SIG-M5 (cell line): ENCODE measurements at places on chromosomes 4 and X.

GRCh38 chr4:72886602-72887001, 182.9 kb downstream of the COX18 start:
- DNase-seq, result no peak

GRCh38 chr4:26687728-26688127, 103.8 kb downstream of the TBC1D19 start:
- no peak for DNase-seq

- no peak for DNase-seq
Observed at GRCh38 chr4:184255361-184255760, 37.7 kb upstream of the ENPP6 start.

DNA sequence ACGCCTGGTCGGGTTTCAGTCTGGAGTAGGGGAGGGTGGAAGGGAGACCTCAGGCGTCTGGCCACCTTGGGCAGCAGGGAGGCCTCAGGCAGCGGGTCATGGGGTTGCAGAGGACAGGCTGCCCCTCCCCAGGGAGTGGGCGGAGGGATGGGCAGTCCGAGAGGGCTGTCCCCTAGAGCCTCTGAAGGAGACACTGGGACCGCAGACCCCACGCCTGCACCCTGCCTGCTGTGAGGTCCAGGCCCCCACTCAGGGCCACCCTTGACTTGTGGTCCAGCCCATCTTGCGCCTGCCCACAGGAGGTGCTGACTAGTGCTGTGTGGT, 16.5 kb downstream of the FGFRL1 start:
- no peak for DNase-seq

DNA sequence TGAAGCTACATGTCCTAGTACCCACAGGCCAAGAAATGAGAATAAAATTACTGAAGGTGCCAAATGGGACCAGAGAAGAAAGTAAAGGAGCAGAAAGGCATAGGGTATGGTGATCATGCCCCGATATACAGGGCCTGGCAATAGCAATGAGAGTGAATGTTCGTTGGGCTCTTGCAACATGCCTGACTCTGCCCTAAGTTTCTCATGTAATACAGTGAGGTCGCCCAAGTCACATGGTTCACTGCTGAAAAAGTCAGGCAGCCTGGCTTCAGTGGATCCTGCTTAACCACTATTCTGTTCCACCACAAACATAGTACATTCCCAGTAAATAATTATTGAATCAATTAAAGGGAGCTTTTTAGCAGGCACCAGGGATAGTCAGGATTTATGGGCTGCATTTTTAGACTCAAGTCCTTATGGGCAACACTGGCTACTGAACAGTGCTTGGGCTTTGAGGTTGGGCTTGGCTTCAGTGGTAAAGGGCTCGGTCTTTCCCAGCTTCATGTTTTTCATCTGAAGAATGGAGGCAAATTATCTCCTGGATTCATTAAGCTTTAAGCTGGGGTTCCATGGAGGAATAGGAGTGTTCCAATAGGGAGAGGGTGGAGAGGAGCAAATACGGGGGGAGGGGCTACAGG, 67.1 kb upstream of the ZNF518B start:
- no peak for DNase-seq

GRCh38 chr4:121777625-121778024, 12.7 kb upstream of the SMIM43 start:
- DNase-seq, result no peak

DNA sequence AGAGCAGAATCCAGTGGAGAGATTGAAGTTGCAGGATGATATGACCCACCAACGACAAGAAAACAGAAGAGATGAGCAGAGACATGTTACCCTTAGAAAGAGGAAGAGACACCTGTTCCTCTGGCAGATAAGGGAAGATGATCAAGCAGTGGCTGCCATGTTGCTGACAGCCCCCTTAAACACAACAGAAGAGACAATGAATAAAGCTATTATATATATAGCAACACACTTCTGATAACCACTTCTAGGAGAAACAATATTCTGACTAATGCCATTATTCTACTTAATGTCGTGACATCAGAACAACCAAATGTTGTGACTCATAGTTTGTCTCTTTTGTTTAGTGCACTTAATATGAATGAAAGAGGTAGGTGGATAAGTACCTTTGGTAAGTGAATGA, 44.9 kb downstream of the SH3RF1 start:
- DNase-seq, result no peak

GRCh38 chr4:23016981-23017380, 324.2 kb downstream of the GBA3 start:
- DNase-seq, result no peak

DNA sequence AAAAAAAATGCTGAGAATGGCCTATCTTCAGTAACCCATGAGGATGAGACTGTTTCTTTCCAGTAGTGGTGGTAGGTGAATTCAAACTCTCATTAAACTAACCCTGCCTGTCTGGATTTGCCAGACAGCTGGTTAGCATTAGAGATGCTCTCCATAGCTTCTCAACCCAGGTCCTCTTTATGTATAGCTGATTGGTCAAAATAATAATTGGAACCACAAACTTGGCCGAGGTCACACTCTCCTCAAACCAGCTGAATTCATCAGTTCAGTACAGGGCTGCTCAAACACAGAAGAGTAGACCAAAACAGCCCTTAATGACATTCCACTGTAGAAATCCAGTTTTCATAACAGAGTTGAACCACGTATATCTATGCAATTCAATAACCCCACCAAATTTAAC, 85.3 kb downstream of the HCCS start:
- DNase-seq, result no peak

- no peak for DNase-seq
Observed at GRCh38 chr4:3363411-3364141, 70.8 kb downstream of the RGS12 start.

DNA sequence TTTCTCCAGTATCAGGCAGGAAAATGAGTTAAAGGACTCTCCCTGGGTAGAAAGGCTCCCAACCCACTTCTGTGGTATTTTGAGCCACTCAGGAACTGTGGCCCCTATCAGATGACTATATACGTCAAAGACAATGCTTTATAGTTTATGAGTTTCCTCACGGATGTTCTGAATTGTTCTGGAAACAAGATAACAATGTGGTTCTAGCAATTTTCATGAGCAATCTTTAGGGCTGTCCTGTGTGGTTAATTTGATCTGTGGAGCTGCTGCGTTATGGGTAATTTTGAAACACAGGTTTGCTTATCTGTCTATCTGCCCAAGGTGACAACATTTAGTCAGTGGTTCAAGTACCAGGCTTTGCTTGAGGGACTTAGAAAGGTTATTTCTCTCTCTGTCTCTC, 46.7 kb upstream of the IL2 start:
- no peak for DNase-seq

DNA sequence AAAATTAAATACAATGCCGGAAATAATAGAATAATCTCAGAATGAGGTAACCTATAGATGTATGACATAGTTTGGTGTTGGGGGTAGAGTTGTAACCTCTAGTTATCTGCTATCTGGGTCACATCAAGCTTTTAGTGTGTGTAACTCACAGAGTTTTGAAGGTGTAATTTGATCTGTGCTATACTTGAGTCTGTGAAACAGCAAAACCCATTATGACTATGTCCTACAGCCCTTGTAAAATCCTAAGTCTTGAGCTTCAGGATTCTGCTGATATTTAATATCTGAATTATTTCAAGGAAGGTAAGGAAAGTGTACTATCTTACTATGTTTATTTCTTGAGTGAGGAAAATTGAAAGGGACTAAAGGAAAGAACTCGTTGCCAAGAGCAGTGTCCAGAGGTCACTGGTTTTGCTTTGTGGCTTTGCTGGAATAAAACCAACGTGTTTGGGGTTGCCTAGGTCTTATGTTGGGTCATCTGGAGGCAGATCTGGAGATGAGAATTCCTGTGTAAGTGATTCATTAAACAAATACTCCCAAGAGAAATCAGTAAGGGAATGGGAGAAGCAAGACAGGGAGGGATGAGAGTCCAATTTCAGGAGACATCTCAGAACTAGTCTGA, 107.8 kb upstream of the CBLL2 start:
- DNase-seq, result no peak

DNA sequence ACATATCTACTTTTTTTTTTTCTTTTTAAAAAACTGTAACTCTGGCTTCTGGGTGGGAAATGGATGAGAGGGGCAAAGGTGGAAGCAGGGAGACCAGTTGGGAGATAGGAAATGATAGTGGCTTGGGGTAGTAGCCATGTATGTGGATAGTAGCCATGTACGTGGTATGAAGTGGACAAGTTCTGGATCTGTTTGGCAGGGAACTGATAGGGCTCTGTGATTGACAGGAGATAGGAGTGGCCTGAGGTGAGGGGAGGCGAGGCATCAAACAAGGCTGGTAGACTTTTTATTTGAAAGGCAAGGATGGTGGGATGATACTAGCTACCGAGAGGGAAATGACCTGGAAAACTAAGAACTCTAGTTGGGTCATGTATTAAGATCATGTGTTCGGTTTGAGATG, 117.8 kb downstream of the AFF1 start:
- DNase-seq, result no peak

DNA sequence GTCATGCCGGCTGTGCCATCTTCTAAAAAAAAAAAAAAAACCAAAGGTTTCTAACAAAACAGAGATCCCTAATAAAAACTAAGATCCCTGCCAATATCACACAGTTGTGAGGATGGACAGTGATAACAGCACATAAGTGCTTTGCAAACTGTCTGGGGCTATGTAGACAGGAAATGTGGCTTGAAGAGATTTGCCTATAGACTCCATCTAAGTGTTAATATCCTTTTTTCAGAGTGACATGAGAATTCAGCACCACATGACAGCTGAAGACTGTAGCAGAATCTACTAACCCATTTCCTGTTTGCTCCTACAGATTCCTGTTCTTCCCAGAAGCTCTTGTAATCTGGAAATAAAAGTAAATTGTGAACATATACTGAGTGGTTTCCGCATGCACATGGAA, 215.4 kb downstream of the KDR start:
- DNase-seq, result no peak

DNA sequence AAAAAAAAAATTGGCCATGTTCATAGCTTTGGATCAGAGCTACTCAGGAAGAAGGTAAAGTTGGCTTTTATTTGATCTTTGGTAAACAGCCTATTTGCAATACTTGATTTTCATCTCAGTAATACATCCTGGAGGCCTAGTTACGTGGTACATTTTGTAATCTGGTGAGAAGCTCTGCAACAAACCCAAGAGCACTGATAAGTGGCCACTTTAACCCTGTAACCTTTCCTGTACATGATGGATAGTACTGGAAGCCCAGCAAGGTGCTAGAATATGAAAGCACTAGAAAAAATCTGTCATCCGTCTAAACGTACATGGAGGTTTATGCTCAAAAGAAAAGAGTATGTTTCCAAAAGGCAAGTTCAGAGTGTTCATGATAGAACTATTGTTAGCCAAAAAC, 88.3 kb upstream of the BMP2K start:
- DNase-seq, result no peak

GRCh38 chr4:88981556-88981955, 75.4 kb downstream of the FAM13A start:
- no peak for DNase-seq

GRCh38 chr4:83334425-83335241, at the start of gene HPSE:
Gene HPSE (minus strand): TSS chr4:83334848. CDS start chr4:83334782, 66 bp downstream.
- no peak for DNase-seq

GRCh38 chrX:69314436-69315348, 149.4 kb upstream of the PJA1 start:
- no peak for DNase-seq

- DNase-seq, result no peak
Observed at GRCh38 chr4:132297346-132297745, 851.7 kb upstream of the PCDH10 start.

DNA sequence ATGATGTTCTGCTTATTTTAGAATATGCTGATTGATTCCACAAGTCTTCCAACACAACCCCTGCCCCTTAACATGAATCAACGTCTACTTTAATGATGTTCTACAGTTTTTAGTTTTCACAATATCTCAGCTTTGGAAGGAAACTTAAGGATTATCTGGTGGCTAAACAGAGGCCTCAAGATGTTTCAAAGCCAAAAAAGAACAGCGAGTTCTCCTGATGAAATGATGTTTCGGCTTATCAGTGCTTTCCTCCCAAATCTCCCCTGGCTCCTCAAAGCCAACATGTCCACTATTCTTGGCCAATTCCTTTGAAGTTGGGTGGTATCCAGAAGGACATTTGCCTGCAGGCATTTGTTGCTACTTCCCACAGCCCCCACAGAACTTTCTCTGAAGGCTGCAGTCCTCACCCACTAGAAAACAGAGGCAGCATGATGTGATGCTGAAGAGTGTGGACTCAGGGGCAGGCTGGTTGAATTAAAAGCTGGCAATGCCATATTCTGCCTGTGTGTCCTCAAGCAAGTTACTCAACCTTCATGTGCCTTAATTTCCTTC, 87.3 kb downstream of the ADGRG4 start:
- DNase-seq, result no peak

DNA sequence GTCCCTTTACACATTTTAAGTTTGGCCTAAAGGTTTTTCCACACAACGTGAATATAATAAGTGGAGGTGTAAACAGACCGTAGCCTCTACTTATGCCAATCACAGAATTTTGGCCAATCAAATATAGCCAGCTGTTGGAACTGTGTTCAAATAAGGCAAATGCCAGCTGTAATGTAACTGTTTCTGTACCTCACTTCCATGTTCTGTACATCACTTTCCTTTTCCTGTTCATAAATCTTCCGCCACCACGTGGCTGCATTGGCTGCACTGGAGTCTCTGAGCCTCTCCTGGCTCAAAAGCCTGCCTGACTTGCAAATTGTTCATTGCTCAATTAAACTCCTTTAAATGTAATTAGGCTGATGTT, 105.1 kb upstream of the SMIM31 start:
- no peak for DNase-seq

DNA sequence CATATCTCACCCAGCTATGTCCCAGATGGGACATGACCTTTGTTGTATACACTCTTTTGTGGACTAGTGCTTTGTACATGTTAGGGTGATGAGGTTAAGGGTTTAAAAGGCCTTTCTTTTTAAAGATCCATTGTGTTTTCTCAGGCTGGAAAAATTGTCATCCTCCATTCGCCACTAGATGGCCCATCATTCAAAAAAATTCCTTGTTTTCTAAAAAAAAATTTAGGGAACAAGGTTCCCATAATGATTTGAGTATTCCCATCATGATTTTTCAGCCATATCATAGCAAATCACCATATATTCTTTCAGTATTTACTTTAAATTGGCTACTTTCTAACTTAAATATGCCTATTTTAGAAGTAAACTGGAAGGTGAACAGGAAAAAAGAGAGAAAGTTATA, 91.9 kb upstream of the TMEM164 start:
- DNase-seq, result no peak

DNA sequence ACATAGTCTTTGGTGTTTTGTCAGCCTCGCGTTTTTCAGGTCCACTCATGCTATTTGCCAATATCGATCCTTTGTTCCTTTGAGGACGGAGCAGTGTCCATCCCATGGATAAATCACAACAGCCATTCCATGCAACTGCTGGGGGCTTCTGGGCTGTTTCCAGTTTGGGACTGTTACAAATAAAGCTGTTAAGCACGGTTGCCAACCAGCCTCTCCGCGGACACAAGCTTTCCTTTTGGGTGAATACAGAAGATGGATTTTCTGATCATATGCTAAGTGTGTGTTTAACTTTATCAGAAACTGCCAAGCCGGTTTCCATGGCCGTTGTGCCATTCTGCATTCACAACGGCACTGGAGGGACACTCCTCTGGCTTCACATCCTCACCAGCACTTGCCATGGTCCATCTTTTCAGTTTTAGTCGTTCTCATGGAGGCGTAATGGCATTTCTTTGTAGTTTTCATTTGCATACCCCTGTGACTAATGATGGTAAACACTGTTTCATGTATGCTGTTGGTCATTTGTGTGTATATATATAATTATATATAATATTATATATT, 67.8 kb downstream of the ABLIM2 start:
- no peak for DNase-seq

- DNase-seq, result no peak
Observed at GRCh38 chrX:17584248-17584681, 153.0 kb upstream of the SCML1 start.

- DNase-seq, result no peak
Observed at GRCh38 chr4:161428180-161428965, 735.4 kb downstream of the FSTL5 start.

- DNase-seq, result no peak
Observed at GRCh38 chrX:5810636-5811035, 418.0 kb downstream of the NLGN4X start.
